T-helper 2 cell (primary cell): ENCODE measurements at places on chromosomes 7 and 10.

DNA sequence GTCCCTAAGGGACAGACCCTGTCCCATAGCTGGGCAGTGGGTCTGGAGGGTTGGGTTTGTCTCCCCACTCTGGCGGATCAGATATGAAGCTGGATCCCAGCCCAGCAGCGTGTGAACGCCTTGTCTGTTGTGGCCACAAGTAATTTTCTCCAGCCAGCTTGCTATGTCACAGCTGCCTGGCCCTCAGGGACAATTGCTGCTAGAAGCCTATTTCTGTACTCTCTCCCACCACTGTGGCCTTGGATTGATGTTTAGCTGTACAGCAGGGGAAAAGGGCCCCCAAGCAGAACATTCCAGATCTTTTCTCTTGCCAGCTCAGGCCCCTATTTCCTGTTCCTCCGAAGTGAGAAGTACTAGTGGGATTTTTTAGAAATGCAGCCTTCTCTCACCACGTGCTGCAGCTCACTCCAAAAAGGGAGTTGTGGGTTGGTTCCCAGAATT, 53.5 kb upstream of the WAC start:
- DNase-seq = no peak

- no peak for DNase-seq
Observed at GRCh38 chr7:12422554-12423320, 19.1 kb upstream of the VWDE start.

DNA sequence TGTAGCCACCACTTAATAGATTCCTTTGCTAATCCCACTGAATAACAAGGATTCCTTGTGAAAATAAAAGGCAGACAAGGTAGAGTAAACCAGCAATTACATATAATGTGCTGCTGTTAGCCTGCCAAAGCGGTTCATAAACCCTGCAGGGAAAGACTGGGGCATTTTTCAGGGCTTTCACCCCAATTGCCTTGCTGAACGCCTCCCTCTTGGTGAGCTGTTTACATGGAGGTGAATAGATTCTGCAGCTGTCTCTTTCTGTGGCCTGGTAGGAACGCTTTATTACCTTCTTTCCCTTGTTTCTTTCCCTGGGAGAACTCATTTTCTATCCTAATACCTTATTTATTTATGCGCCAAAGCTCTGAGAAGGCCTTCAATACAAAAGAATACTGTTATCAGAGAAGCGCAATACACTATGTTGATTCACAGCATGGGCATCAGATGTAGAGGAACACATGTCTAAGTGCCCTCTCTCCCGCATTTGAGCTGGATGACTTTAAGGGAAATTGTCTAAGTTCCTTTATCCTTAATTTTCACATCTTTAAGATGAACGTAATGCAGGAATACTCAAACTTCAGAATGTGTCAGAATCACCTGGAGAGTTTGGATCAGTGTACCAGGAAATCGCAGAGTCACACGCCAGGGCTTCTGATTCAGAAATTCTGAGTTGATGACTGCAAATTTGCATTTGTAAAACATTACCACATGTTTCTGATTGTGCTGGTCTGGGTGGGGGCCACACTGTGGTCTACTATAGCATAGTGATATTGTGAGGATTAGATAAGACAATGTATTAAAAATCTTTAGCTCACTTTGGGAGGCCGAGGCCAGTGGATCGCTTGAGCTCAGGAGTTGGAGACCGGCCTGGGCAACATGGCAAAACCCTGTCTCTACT, 1203.8 kb downstream of the SORCS3 start:
- no peak for DNase-seq

- no peak for DNase-seq
Observed at GRCh38 chr7:55019691-55020465, 1.1 kb downstream of the EGFR start.

DNA sequence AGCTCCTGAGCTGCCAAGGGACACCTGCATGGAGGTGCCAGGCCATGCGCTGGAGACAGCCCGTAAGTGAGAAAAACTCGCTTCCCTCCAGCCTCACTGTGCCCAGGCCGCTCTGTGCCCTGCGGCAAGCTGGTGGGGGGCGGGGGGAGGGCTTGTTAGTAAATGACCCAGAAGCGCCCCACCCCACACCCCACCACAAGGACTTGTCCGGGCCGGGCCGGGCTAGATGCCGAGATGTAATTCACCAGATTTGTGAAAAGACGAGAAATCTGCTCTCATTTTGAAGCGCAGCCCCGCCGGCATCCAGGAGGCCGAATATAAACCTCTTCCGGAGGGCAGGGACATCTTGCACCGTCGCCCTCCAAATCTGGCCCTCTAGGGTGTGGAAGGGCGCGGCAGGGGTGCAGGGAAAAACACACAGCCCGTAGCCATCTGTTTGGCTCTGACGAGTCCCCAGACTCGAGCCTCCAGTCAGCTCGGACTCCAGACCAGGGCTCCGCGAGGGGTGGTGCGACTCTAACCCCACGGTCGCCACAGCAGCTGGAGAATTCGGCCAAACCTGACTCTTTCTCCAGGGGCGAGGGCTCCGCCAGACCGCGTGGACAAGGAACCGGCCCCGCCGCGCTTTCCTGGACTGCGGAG, 14.8 kb downstream of the TLX1 start:
- no peak for DNase-seq
